Activated CD4-positive, alpha-beta T cell treated with anti-CD3 and anti-CD28 coated beads, Interleukin-2, amount 10 ng/mL, durations not matched to agents 7 days and 5 days (primary cell): ENCODE measurements at places on chromosomes 2 and 18. TPM values are rescaled to one million over a fixed set of nuclear protein-coding genes. Genes with fewer than 3 reads are reported as not detected.

SPHKAP gene
- not detected for total RNA-seq

ANKRD30BL gene
- total RNA-seq = not detected

CD207 gene
- total RNA-seq = not detected

SCN9A gene
- total RNA-seq = 0.48 TPM

BBS5 gene
- total RNA-seq = 1.3 TPM

CD8B gene
- 1.2 TPM for total RNA-seq

IGFBP5 gene
- total RNA-seq = not detected

DNA sequence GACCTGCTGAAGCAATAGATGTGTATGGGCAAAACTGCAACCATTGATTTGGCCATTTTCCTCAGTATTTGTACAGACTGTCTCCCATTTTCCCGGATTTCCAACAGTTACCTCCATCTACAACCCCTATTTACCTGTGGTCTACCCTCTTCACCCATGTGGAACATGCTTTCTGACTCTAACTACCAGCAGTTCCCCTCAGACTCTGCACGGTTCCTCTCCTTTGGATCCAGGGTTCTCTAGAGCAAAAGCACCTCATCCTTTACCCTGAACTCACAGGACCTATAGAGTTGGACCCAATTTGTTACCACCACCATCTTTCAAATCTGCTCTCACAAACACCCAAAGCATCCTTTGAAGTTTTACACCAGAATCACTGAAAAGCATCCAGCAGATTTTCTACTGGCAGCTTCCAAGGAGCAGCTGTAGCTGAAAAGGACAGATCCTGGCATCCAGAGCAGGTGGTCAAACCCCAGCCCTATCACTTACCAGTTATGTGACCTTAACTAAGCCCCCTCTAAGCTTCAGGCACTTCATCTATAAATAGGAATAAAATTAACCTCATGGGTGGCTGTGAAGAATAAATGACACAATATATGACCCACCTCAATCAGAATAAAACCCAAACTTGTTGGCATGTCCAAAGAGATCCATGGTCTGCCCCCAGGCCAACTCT lies 15.3 kb downstream of the CYTIP start:
- DNase-seq = no peak

GRCh38 chr2:120495586-120495985 lies 149.7 kb downstream of the INHBB start:
- DNase-seq = no peak

DNA sequence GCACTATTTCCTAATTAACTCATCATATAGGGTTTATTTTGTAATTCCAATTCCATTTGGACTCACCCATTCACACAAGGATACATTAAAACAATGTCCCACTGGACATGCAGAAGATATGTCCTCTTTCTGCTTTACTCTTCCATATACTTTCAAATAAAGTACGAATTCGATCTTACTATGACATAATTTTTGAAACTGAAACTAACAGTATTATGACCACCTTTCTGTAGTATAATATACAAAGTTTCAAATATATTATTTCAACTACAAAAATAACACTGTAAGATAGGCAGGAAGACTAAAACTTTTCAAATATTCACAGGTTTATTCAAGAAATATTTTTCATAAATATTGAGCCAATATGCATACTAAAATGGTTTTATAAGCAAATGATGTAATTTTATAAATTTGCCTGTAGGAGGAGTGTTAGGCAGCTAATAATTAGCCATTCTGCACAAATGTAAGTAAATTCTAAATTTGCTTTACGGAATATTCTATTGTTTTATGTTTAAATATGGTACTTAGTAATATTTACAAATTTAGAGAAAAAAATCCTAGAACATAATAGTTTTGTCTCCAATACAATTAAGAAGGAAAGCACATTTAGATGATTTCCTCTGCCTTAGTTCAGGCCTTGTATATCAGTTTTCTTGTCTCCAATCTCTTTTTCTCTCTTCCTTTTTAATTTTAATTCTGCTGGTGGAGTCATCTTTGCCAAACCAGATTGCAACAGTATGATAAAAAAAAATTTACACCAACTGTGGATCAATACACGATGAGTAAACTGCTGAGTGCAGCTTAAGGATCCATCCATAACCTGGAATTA lies 85.9 kb downstream of the CERKL start:
- DNase-seq = no peak

DNA sequence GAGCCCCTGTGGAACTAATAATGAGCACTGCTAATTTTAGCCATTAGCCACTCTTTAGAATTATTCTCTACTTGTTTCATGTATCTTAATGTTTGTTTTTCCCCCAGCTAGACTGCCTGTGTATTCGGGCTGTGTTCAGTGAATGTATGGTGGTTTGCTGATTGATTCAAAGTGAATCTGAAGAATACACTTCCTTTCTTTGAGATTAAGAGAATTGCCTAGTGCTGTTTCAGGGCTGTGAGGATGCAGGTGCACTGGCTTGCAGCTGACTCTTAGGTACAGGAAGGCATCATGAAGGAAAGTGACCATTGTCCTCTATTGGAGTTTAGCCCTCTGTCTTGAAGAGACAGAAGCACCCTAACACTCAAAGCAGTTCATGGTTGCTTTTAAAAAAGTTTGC lies 138.7 kb downstream of the CERS6 start:
- DNase-seq = no peak

- no peak for DNase-seq
These were observed 235.8 kb downstream of the TPGS2 start for GRCh38 chr18:36593001-36593400.

- no peak for DNase-seq
These were observed 3.0 kb downstream of the PAX8 start for GRCh38 chr2:113275556-113276215.

- no peak for DNase-seq
These were observed 35.5 kb upstream of the SLC35F5 start for GRCh38 chr2:113791697-113792590.

DNA sequence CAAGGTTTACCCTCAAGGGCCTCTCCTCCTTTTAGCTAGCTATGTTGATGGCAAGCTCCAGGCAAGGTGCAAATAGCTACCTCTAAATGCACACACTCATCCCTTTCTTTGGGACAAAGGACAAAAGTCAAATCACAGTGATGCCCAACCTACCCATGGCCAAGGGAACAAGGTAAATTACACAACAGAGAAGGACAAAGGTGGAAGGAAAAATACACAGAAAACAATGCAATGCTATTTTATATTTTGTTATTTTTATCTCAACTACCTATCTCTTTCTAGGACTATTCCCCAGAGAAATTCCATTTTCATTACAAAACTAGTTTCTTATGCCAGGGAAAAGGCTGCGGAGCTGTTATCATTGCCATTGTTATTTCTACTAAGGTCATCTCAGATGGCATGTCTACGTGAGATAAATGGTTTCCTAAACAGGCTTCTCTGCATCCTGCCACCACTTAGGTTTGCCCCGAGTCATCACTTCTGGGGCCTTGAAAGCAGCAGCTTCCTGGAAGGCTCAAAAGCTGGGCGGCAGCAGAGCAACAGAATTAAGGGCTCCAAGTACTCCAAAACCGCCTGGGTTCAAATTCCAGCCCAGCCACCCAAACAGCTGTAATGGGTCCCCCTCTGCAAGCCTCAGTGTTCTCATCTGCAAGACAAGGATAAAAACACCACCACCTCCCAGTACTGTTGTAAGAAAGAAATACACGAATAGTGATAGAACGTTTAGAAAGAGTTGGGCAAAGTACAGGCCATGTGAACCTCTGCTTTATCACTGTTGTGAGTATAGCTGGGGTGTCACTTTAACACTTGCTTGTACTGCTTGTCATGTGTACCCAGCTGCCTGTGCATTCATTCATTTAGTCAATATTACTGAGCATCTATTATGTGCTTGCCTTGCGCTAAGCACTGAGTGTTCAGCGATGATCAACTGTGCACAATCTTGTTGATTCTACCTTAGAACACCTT lies 20.9 kb downstream of the BCL2 start:
- peak; percentile 58 for DNase-seq

- DNase-seq = no peak
These were observed 492.6 kb downstream of the SLC4A3 start for GRCh38 chr2:220120041-220120440.

GRCh38 chr2:213220967-213221603 lies 63.2 kb upstream of the SPAG16 start:
- DNase-seq = no peak

- no peak for DNase-seq
These were observed 355.0 kb downstream of the SOCS6 start for GRCh38 chr18:70643812-70644211.

- no peak for DNase-seq
These were observed 1.3 kb downstream of the SPIRE1 start for GRCh38 chr18:12656605-12656937.

DNA sequence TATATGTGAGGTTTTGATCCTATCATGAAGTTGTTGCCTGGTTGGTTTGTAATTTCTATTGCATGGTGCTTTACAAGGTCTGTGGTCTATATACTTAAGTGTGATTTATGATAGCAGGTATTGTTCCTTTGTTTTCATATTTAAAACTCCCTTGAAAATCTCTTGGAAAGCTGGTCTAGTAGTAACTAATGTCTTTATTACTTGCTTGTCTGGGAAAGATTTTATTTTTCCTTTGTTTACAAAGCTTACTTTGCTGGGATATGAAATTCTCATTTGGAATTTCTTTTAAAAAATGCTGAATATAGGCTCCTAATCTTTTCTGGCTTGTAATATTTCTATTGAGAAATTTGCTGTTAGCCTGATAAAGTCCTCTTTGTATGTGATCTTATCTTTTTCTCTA lies 862.9 kb upstream of the NXPH2 start:
- no peak for DNase-seq
